ENCODE measurements at places on chromosomes 5 and 9. TPM values are rescaled to one million over a fixed set of nuclear protein-coding genes. Genes with fewer than 3 reads are reported as not detected.

- no peaks in the 10 kb centered on the region for H3K27me3 ChIP-seq
- DNase-seq = no peak
- peaks cover 78% of the 10 kb centered on the region for H3K36me3 ChIP-seq
- H3K4me3 ChIP-seq = no peak overlapping the region
Observed at GRCh38 chr5:77449981-77450380, 42.1 kb downstream of the WDR41 start.

Gene FRMPD1
- 0.04 TPM for polyA plus RNA-seq

GRCh38 chr9:6024035-6024554, 8.7 kb upstream of the RANBP6 start:
- H3K27ac ChIP-seq = no peak overlapping the region
- peaks cover 3% of the 10 kb centered on the region for H3K4me1 ChIP-seq
- no peaks in the 10 kb centered on the region for H3K27me3 ChIP-seq
- peak; percentile 64 for DNase-seq

GRCh38 chr9:96447406-96447805, 2.6 kb upstream of the HABP4 start:
- H3K36me3 ChIP-seq = no peaks in the 10 kb centered on the region
- DNase-seq = no peak
- H3K27ac ChIP-seq = no peak overlapping the region
- peaks cover 20% of the 10 kb centered on the region for H3K4me1 ChIP-seq
- H3K4me3 ChIP-seq = no peak overlapping the region
- peaks cover 40% of the 10 kb centered on the region for H3K27me3 ChIP-seq

DNA sequence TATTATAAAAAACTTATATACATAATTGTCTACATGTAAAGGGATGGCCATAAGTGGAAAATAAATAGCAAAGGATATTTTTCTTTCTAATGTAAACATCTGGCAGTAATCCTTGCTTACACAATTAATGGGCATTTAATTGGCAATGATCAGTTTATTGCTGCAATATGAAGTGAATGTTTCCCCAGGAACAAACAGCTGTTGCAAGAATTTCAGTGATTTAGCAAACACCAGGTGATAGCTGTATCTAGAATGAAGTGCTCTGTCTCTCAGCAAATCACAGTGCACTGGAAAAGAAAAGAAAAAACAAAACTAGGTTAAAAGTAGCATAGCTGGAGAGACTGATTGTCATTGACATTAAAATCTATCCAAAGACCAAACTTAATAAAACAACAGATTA, 594.5 kb upstream of the ARRDC3 start:
- H3K4me1 ChIP-seq = no peaks in the 10 kb centered on the region
- H3K27ac ChIP-seq = no peak overlapping the region
- H3K36me3 ChIP-seq = no peaks in the 10 kb centered on the region
- H3K4me3 ChIP-seq = no peak overlapping the region
- H3K27me3 ChIP-seq = no peaks in the 10 kb centered on the region
- no peak for DNase-seq

DNA sequence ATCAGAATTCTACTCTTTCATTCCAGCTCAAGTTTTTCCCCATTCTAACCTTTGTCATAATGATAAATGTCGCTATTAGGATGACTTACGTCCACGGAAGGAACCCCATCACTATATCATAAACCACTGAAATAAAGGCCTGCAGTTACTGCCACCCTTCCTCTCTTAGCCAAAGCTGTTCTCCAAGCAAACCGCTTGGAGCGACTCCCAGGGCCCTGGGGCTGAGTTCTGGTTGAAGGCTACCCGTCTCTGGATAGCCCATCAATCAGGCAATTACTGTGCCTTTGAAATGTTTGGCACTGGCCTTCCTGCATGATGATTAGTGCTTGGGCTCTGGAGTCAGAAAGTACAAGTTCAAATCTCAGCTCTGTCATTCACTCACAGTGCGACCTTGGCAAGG, 386.0 kb downstream of the SPOCK1 start:
- no peak overlapping the region for H3K27ac ChIP-seq
- no peaks in the 10 kb centered on the region for H3K27me3 ChIP-seq
- H3K36me3 ChIP-seq = no peaks in the 10 kb centered on the region
- H3K4me3 ChIP-seq = no peak overlapping the region

DNA sequence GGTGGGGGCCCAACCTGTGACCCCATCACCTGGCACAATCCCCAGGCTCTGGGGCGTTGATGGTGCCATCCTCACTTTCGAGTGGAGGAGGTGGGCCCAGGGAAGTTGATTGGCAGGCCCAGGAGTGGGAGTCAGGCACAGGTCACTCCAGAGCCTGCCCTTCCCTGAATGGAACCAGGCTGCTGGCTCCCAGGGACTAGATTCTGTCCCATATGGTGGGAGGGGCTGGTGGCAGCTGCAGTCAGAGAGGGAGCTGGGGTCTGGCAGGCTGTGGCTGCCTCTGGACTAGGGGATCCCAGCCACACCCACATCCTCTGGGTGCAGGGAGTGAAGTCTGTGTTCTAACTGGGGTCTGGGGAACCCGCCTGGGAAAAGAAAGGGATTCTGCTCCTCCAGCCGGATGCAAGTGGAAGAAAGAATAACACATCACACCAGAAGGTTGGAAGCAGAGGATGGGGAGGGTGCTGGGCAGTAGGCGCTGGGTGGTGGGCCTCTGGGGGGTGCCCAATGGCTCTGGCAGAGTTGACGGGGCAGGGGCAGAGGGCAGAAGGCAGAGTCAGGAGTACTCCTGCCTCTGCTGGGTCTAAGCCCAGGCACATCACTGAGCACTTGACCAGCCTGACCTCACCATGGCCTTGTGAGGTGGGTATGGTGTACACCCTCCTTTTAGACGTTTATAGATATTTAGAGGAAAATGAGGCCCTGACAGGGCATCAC, 25.8 kb downstream of the CEL start:
- DNase-seq = no peak
- no peak overlapping the region for H3K4me3 ChIP-seq
- no peaks in the 10 kb centered on the region for H3K27me3 ChIP-seq
- no peaks in the 10 kb centered on the region for H3K36me3 ChIP-seq
- no peaks in the 10 kb centered on the region for H3K4me1 ChIP-seq

DNA sequence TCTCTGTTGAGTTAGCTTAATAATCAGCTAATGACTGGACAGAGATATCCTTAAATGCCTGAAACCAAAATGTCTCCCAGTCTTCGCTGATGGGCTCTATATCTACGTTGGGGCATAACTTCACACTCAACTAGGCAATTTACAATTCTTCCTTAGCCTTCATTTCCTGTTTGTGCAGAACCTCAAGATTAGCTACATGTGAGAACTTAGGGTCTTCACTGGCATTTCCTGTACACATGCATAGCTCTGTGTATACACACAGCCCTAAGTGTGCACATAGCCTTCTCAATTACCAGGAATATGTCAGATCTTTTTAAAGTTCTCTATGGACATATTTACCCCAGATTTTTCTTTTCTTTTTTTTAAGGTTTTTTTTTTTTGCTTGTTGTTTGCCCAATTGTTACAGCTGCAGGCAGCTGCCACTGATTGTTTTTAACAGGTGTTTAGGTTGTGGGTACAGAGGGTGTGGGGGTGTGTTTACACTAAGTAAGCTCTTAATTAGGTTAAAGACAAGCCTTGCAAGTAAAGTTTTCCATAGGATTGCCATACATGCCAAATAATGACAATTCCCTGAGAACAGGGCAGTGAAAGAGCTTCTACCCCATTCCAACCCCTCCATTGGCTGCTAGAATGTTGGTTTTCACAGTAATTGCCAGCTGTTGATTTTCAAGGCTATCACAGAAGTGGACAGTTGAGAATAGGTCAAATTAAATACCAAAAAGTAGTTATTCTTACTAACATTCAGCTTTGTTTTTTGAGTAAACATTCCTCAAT, 441.0 kb downstream of the TLE4 start:
- no peaks in the 10 kb centered on the region for H3K36me3 ChIP-seq
- no peak for DNase-seq
- no peak overlapping the region for H3K27ac ChIP-seq
- H3K27me3 ChIP-seq = no peaks in the 10 kb centered on the region
- H3K4me3 ChIP-seq = no peak overlapping the region

Gene ZNF354C
- polyA plus RNA-seq = 0.25 TPM

- H3K4me1 ChIP-seq = peaks cover 15% of the 10 kb centered on the region
- DNase-seq = no peak
- H3K27ac ChIP-seq = no peak overlapping the region
- H3K4me3 ChIP-seq = no peak overlapping the region
- H3K36me3 ChIP-seq = no peaks in the 10 kb centered on the region
- H3K27me3 ChIP-seq = no peaks in the 10 kb centered on the region
Observed at GRCh38 chr5:109998726-109999125, 309.0 kb downstream of the MAN2A1 start.

GRCh38 chr5:58887311-58887710, 304.4 kb downstream of the RAB3C start:
- H3K4me1 ChIP-seq = no peaks in the 10 kb centered on the region
- H3K27ac ChIP-seq = no peak overlapping the region
- H3K36me3 ChIP-seq = no peaks in the 10 kb centered on the region
- no peak for DNase-seq
- H3K27me3 ChIP-seq = no peaks in the 10 kb centered on the region

DNA sequence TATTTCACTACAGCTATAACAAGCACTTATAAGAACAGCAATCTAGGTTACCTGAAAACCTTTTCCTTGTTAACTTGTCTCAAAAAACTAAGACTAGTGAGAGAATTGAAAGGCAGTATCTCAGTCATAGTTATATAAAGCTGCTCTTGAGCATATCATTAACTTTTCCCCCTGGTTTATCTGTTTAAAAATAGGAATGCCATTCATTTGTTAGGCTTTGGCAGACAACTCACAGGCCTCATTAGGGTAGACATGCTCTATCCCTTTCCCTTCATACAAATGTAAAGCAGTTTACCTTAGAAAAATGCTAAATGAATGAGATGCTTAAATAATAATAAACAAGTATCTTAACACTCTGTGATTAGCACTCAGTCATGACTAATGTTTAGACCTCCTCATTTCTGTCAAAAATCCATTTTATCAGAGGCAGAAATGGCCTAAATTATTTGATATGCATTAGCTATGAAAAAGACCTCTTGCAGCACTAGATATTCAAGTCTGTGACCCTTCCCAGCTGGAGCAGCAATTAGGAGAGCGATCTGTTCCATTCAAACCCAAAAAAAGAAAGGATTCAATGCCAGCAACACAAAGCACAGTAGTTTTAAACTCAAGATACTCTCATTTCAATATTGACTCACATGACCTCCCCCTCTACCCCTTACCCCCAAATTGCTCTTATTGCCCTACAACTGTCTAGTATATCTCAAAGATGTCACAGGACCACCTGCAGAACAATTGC, 1578.8 kb upstream of the WWC1 start:
- H3K4me3 ChIP-seq = no peak overlapping the region
- no peaks in the 10 kb centered on the region for H3K36me3 ChIP-seq
- no peaks in the 10 kb centered on the region for H3K4me1 ChIP-seq
- H3K27ac ChIP-seq = no peak overlapping the region
- no peak for DNase-seq
- H3K27me3 ChIP-seq = no peaks in the 10 kb centered on the region

Gene CCL28
- polyA plus RNA-seq = 0.10 TPM

Gene TAS2R1
- not detected for polyA plus RNA-seq

DNA sequence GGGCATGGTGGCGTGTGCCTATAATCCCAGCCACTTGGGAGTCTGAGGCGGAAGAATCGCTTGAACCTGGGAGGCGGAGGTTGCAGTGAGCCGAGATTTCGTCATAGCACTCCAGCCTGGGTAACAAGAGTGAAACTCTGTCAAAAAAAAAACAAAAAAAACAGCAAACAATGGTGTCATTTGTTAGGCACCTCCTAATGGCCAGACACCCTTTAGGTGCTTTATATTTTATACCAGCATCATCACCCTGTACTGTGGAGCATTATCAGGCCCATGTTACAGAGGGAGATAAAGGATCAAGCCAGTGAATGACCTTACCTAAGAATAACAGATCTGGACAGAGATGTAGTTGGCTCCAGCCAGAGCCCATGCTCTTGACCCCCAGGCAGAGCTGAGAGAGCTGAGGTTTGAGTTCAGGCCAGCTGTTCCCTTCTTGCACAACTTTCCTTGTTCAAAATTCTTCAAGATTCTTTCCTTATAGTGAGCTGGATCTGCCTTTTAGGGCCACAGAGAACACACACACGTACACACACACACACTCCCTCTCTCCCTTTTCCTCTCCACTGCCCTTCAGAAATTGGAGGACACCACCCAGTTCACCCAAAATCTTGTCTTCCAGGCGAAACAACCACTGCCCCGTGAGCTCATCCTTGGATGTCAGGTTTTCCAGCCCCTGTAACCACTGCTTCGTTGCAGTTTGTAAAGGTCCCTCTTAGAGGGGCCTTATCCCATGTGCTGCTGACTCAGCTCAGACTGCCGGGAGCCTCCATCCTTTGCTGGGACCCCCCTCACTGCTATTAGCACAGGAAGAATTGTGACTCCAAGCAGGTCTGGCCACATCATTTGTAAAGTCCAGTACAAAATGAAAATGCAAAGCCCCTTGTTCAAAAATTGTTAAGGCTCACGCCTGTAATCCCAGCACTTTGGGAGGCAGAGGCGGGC, 10.4 kb upstream of the PTGES start:
- peak overlapping the region; percentile 85 for H3K27ac ChIP-seq
- DNase-seq = no peak
- no peak overlapping the region for H3K4me3 ChIP-seq
- no peaks in the 10 kb centered on the region for H3K27me3 ChIP-seq
- no peaks in the 10 kb centered on the region for H3K36me3 ChIP-seq
- peaks cover 23% of the 10 kb centered on the region for H3K4me1 ChIP-seq

DNA sequence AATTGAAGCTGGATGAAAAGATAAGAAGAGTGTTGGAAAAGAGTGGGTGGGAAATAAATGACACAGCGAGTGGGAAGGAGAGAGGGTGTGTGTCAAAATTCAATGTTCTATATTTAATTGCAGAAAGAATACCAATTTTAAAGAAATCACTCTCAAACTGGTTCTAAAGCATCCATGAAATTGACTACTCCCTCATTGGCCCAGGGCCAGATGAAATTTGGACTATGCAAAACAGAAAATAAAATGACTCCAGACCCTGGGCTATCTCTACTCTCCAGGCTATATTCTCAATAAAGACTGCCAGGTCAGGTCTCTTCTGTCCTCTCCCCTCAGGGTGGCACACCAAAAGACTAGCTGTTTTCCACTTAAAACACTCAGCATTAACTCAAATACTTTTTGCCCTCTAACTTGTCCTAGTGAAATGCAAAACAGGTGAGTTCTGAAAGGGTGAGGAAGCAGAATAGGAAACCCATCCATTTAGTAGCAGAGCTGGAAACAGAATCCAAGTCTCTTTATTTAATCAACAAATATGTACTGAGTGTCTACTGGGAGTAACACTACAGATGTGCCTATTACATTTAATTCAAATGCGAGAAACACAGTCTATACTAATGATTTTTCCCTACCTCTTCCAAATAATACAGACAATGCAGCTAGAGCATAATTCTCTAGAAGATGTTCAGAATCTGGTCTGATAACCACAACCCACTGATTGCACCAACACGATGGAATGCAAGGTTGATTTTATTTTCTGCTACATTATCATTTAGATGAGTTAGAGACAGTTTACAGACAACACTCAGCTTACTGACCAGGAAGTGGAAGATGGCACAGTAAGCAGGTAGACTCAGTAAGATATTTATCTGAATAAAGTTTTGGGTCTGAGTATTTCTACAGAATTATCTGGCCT, 42.1 kb downstream of the EFCAB9 start:
- DNase-seq = no peak
- no peak overlapping the region for H3K4me3 ChIP-seq
- no peaks in the 10 kb centered on the region for H3K27me3 ChIP-seq
- H3K36me3 ChIP-seq = peaks cover 4% of the 10 kb centered on the region

GRCh38 chr5:76690704-76691466, 25.0 kb upstream of the F2R start:
- peaks cover 99% of the 10 kb centered on the region for H3K36me3 ChIP-seq
- no peak overlapping the region for H3K4me3 ChIP-seq
- H3K4me1 ChIP-seq = no peaks in the 10 kb centered on the region
- no peaks in the 10 kb centered on the region for H3K27me3 ChIP-seq
- DNase-seq = no peak

GRCh38 chr5:112649882-112650281, 87.8 kb upstream of the APC start:
- H3K27me3 ChIP-seq = no peaks in the 10 kb centered on the region
- no peaks in the 10 kb centered on the region for H3K4me1 ChIP-seq
- no peaks in the 10 kb centered on the region for H3K36me3 ChIP-seq
- no peak overlapping the region for H3K27ac ChIP-seq
- no peak overlapping the region for H3K4me3 ChIP-seq

Data from CD14-positive monocyte (primary cell).